Esophagus squamous epithelium (tissue), 5 donors: ENCODE measurements at places on chromosomes 3 and 15.

DNA sequence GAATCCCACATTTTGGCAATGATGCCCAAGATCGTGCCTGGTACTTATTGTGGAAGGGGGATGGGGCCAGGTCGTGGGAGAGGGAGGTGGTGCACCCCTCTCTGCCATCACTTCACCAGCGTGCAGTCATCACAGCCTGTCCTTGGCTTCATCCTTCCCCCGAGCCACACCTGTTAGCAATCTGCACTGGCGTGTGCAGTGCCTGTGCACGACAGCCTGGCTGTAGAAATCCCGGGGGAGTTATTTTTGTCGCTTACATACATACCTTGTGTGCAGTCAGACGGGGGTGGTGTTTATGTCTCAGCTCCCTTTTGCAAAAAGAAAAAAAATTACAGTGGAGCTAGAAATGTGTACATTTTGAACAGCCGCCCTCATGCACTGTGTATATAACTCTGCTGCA lies 216.0 kb downstream of the TLE3 start:
- no peak for DNase-seq

DNA sequence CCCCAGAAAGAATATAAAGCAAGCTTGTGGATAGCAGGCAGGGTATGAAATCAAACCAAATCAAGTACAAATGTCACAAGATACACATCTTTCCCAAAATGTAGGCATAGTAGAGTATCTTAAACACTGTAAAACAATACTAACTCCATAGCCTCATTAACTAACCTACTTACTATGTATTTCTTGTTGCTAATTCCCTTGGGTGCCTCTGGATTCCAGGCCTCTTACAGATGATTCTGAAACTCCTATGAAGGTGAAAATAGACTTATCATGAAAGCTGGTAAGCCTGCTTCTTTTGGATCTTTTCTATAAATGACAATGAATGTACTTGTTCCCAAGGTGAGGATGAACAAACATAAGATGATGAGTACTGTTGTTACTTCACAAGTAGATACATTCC lies 93.8 kb downstream of the FRMD5 start:
- no peak for DNase-seq

GRCh38 chr15:64289550-64289949 lies 66.4 kb downstream of the CSNK1G1 start:
- no peak for DNase-seq

GRCh38 chr3:186220365-186220764 lies 111.5 kb upstream of the ETV5 start:
- DNase-seq = no peak

DNA sequence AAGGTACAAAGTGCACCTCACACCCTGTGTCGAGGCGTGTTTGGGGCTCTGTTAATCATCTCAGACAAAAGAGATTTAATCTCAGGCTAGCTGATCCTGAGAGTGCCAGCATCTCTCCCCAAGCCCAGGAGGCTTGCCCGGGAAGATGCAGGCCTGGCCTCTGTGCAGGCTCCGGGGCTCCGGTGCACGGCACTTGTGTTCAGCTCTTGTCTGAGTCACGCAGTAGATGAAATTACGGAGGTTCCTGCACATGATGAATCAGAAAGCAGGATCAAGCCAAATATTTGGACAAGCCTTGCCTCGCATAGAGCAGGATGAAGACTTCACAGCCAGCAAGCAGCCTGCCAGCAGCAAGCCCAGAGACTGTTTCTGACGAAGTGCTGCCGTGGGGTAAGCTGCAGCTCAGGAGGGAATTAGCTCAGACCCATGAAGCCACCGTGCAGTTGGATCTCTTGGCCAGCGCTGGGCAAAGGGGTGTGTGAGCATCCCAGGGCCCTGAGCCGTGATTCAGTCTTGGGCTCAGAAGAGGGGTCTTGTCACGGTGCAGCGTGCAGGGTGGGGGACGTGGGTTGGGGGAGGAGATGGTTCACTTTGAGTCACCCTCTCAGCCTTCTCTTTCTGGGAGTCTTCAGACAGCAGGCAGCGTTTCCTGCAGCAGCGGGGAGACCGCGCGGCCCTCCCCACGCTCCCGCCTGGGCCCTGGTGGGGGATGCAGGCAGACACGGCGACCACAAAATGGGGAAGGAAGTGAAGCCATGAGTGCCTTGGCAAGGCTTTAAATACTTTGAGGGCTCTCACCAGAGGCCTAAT lies 89.2 kb upstream of the MEF2A start:
- DNase-seq = no peak

- DNase-seq = no peak
These were observed 33.2 kb upstream of the POU1F1 start for GRCh38 chr3:87309601-87310000.

- DNase-seq = no peak
These were observed 141.3 kb downstream of the ADAM10 start for GRCh38 chr15:58608129-58608590.

GRCh38 chr3:194682189-194682693 lies 3.4 kb upstream of the FAM43A start:
- DNase-seq = no peak

DNA sequence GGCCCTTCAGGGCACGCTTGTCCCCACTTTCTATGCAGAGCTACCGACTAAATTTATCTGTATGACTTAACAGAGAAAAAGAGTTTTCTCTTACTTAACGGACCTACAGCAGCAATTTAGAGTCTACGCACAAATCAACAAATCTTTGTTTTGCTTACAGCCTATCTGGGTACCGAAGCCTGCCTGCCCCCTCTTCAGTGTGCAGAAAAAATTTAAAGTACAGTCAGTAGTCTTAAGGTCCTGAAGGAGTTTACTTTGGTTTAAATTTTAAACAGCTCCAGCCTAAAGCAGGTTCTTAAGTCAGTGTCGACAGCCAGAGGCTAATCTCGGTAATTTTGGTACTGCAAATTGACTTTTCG lies 570 bp downstream of the SACM1L start:
- no peak for DNase-seq

GRCh38 chr3:58377168-58377567 lies 44.5 kb downstream of the PXK start:
- DNase-seq = no peak

DNA sequence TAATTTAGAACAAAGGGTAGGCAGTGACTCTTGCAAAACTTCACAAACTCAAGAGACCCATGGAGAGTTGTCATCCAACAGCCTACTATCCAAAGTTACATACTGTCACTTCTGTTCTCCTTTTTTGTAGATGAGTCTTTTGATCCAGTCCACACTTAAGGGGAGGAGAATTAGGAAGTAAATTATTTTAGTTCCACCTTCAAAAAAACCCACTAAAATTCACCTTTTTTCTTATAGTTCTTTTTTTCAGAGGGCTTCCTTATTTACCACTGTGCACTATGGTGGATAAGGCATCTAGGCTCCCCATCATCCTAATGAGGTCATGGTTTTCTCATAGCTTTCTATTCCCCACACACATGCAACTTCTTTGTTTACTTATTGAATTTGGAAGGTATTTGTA lies 8.6 kb upstream of the TCAIM start:
- no peak for DNase-seq

- no peak for DNase-seq
These were observed 727.1 kb upstream of the NAALADL2 start for GRCh38 chr3:174132006-174132405.

DNA sequence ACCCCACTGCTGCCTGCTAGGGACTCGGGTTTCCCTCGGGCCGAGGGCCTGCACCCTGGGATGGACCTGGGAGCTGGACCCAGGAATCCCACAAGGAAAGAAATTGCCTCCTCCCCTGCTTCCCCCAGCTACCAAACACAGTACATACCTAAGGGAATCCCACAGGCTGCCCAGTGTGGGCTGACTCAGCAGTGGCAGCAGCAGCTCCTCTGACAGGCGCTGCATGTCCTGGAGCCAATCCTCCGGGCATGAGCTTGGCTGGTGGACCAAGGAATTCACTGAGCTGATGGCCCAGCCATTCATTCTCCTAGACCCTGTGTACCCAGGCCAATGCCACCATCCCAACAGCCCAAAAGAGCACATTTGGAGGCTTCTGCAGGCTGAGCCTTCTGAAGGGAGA lies 9.5 kb upstream of the LTK start:
- DNase-seq = no peak

DNA sequence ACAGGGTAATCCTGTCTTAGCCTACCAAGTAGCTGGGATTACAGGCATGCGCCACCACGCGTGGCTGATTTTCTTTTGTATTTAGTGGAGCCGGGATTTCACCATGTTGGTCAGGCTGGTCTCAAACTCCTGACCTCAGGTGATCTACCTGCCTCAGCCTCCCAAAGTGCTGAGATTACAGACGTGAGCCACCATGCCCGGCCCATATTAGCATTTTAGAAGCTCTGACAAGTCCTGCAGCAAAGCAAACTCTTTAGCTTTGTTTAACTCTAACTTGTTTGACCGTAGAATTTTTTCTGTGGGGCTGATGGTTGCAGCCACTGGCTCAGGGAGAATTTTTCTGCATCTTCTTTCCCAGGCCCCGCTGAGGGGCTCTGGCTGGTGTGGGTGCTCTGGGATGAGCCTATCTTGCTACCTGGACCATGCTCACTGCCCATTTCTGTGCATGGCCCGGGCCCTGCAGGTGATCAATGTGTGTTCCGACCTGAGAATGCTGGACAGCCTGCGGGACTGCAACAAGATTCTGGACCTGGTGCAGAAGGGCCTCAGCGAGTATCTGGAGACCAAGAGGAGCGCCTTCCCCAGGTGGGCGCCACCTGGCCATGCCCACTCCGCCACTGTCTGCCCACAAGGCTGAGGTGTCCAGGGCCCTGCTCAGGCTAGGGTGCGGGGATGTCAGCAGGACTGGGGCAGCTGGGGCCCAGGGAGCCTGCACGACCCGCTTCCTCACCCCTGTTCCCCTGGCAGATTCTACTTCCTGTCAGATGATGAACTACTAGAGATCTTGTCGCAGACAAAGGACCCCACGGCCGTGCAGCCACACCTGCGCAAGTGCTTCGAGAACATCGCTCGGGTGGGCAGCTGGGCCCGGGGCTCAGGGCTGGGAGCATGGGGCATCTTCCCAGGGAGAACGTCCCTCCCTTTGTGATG lies 41.3 kb downstream of the DNAH1 start:
- no peak for DNase-seq

DNA sequence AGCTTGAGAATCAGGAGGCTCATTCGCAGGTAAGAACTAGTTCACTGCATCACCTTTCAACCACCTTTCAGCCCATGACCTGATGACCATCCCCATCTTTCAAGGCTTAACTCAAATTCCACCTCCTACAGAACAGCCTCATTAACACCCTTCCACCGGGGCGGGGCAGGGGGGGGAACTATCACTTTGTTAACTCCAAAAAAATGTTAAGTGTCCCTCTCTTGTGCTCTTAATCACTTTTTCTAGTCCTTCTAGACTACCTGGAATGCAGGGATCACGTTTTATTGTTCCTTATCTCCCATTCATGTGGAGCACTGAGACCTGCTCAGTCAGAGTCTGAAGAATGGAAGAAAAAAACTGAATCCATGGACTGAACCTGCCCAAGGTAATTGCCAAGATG lies 51.8 kb downstream of the ATP13A4 start:
- no peak for DNase-seq

GRCh38 chr3:88057630-88058305 lies 1.0 kb downstream of the CGGBP1 start:
- DNase-seq = no peak

DNA sequence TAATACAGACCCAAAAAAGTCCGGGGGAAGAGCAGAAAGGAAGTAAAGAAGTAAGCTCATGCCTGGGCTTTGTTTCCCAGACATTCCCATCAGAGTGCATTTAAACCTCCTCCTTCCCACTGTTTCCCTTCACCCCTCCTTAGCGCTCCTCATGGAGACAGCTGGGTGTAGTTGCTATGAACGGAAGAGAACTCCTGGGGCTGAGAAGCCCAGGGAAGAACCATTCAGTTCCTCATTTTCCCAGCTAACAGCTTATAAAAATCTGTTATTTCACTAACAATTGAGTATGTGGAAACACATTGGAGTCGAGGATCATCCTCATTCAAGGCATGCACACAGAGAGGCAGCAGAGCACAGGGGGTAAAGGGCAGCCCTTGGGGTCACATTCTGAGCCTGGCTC lies 299.3 kb downstream of the SHQ1 start:
- no peak for DNase-seq

DNA sequence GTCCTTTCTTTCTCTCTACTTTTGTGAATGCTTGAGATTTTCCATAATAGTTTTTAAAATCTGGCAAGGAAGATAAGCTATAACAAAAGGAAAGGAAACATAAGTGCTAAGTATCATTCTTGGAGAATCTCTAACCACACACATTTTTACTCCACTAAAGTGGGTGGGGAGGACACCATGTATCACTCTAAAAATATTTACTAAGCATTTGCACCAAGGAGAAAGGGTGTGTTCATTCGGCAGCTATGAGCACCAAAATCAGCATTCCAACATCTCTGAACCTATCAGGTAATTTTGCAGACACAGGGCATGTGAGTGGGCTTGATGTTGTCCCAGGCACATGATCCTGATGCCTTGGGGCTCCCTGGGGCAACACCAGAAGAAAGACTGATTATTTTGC lies 5.5 kb downstream of the B4GALT4 start:
- DNase-seq = no peak

- no peak for DNase-seq
These were observed 130.8 kb downstream of the GHSR start for GRCh38 chr3:172317481-172317880.
